Lung (tissue), 17 donors: ENCODE measurements at places on chromosomes 4 and X. TPM values are rescaled to one million over a fixed set of nuclear protein-coding genes. Genes with fewer than 3 reads are reported as not detected.

DNA sequence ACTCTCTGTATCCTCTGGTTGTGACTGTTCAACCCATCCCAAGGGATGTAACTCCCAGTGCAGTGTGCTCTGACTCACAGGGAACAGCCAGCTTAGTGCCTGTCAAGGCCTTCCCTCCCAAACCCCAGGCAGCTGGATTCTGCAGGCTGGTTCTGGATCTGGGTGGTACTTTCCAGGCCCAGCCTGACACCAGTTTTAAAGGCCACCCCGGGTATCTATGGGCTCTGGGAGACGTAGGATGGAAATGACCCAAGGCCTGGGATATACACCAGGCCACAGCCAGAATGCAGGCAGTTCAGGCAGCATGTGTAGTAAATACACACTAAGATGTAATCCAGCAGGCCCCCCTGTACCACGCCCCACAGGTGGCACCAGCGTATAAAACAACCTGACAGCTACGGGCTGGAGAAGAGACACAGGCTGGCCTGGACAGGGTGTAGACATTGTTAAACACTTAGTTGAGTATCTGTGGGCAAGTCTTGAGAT, 64.2 kb downstream of the SPINK2 start:
- peaks cover 7% of the 10 kb centered on the region for H3K4me1 ChIP-seq
- no peak for DNase-seq
- no peak overlapping the region for H3K27ac ChIP-seq
- no peak overlapping the region for H3K4me3 ChIP-seq

The H2BW2 gene
- not detected for total RNA-seq

GRCh38 chr4:141210168-141210567, 10.5 kb upstream of the ZNF330 start:
- no peaks in the 10 kb centered on the region for H3K4me1 ChIP-seq
- no peak overlapping the region for H3K4me3 ChIP-seq
- no peak overlapping the region for H3K27ac ChIP-seq
- peak; percentile 8 for DNase-seq
- no peaks in the 10 kb centered on the region for H3K27me3 ChIP-seq

GRCh38 chrX:82362990-82363389, 1145.1 kb upstream of the POU3F4 start:
- H3K27ac ChIP-seq: no peak overlapping the region
- no peaks in the 10 kb centered on the region for H3K27me3 ChIP-seq
- no peak for DNase-seq
- H3K4me3 ChIP-seq: no peak overlapping the region

- no peaks in the 10 kb centered on the region for H3K4me1 ChIP-seq
- no peaks in the 10 kb centered on the region for H3K27me3 ChIP-seq
- no peak overlapping the region for H3K27ac ChIP-seq
- H3K36me3 ChIP-seq: no peaks in the 10 kb centered on the region
- peak; percentile 4 for DNase-seq
These were observed 19.7 kb upstream of the PRPS2 start for GRCh38 chrX:12771445-12772069.

DNA sequence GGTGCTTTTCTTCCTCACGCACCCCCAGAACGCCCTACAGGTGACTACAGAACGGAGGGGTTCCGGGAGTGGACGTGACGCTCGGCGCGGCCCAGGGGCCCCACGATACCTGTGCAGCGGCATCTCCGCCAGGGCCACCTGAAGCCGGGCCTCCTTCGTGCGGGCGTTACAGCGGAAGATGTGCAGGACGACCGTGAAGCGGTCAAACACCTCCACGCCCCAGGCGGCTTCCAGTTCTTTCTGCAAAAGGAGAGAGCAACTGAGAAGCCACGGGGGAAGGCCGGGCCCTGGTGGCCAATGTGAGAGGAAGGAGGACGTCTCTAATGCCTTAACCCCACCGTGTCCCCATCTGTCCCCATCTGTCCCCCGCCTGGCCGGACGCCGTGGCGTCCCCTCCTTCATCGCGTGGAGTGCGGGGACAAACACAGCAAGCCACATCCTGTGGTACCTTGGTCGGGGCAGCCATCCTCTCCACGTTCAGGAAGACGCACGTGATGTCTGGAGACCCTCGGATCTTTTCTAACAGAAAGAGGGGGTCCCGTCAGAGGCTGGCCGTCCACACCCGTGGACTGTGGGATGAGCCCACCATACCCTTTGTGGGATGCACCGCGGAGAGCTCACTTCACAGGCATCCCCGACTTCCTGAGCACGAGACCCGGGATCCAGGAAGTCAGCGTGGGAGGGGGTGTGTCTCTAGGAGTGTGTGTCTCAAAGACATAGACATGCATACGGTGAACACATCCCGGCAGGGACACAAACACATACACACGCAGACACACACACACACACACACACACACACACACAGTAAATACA, 3.6 kb downstream of the GTPBP6 start:
- H3K27ac ChIP-seq: no peak overlapping the region
- H3K4me1 ChIP-seq: no peaks in the 10 kb centered on the region
- peaks cover 58% of the 10 kb centered on the region for H3K36me3 ChIP-seq
- no peak overlapping the region for H3K4me3 ChIP-seq
- DNase-seq: no peak

- no peaks in the 10 kb centered on the region for H3K4me1 ChIP-seq
- H3K27me3 ChIP-seq: no peaks in the 10 kb centered on the region
- H3K4me3 ChIP-seq: no peak overlapping the region
- no peak for DNase-seq
These were observed 200.5 kb upstream of the ANK2 start for GRCh38 chr4:112848911-112849310.

The PDLIM3 gene
- 58.1 TPM for total RNA-seq

The MAGEA10 gene
- not detected for total RNA-seq

- H3K27ac ChIP-seq: no peak overlapping the region
- H3K27me3 ChIP-seq: no peaks in the 10 kb centered on the region
- H3K4me1 ChIP-seq: no peaks in the 10 kb centered on the region
- H3K36me3 ChIP-seq: no peaks in the 10 kb centered on the region
- H3K4me3 ChIP-seq: no peak overlapping the region
These were observed 90.0 kb upstream of the EXOC1L start for GRCh38 chr4:55729351-55730279.

The CT45A2 gene
- not detected for total RNA-seq

DNA sequence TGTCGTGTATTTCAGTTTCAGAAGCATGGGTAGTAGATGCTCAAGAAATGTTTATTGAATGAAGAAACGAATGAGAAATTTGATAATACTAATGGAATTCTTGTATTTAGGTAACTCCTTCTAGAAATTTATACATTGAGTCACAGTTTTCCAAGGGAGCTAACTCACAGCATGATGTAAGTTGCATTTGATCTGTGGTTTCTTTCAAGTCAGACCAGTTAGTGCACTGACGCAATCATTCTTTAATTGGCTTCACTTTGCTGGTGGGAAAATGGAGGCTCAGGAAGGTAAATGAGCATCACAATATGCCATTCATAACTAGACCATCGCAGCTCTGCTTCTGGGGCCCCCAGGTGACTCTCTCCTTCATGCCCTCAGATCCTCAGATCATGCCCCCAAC, 17.3 kb upstream of the CWH43 start:
- no peaks in the 10 kb centered on the region for H3K4me1 ChIP-seq
- DNase-seq: no peak
- H3K4me3 ChIP-seq: no peak overlapping the region
- no peaks in the 10 kb centered on the region for H3K36me3 ChIP-seq
- H3K27ac ChIP-seq: no peak overlapping the region

DNA sequence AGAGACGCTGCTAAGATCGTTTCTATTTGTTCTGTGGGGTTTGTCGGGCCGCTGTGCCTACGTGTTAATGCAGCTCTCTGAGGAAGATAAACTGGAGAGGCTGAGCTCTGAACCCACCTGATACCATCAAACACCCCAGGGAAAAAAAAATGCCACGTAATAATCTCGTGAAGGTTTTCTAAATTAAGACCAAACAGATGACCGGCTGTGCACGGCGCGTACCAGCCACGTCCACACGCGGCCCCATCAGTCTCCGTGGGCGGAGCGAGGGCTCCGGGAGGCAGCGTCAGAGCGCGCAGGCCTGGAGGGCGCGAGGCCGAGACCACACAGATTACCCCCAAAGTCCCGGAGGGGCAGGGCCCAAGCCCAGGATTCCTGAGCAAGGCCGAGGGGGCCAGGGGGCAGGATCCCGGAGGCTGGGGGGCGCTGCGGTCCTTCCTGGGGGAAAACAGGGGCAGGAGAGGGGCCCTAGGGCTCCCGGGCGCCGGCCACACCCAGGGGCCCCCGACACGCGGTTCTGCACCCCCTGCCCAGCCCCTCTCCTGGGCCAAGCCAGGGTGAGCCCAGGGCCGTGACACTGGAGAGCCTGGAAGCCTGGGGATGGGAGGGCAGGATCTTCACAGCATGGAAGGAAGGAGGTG, 91.9 kb downstream of the FAM53A start:
- H3K4me3 ChIP-seq: no peak overlapping the region
- H3K27me3 ChIP-seq: no peaks in the 10 kb centered on the region
- H3K4me1 ChIP-seq: no peaks in the 10 kb centered on the region
- no peaks in the 10 kb centered on the region for H3K36me3 ChIP-seq
- DNase-seq: no peak
